ENCODE measurements at places on chromosomes 2 and 18.

- peak; percentile 74 for DNase-seq
Observed at GRCh38 chr2:102147935-102148334, 5.4 kb downstream of the IL1R1 start.

DNA sequence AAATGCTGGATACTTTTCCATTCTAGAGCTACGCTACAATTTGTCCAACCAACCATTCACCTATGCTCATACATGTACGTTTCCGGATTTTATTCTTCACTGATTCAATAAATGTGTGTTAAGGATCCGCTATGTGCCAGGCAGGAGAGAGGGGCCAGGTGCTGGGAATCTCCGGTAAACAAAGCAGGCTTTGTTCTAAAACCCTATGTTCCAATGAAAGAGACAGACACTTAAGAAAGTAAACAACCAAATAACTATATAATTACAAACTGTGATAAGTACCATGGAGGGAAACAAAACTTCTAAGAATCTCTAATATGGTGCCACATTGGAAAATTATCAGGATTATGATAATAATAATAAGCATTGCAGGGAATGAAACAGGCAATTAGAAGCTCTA lies 22.2 kb upstream of the POMC start:
- no peak for DNase-seq

DNA sequence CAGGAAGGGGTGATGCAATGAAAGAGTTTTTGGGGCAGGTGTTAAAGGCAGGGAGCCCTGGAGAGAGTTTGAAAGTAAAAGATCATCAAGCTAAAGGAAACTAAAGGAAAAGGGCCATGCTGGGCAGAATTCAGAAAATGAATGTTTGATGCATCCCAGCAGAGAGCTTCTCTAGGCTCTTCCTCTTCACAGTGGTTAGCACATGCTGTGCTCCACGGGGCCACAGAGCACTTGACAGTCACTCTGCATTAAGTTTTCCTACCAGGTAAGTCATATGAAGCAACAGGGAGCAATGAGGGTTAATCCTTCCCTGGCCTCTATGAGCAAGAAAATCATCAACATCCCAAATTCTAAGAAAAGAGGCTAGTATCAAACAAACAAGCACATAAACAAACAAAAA lies 895.2 kb downstream of the TRIB2 start:
- no peak for DNase-seq

DNA sequence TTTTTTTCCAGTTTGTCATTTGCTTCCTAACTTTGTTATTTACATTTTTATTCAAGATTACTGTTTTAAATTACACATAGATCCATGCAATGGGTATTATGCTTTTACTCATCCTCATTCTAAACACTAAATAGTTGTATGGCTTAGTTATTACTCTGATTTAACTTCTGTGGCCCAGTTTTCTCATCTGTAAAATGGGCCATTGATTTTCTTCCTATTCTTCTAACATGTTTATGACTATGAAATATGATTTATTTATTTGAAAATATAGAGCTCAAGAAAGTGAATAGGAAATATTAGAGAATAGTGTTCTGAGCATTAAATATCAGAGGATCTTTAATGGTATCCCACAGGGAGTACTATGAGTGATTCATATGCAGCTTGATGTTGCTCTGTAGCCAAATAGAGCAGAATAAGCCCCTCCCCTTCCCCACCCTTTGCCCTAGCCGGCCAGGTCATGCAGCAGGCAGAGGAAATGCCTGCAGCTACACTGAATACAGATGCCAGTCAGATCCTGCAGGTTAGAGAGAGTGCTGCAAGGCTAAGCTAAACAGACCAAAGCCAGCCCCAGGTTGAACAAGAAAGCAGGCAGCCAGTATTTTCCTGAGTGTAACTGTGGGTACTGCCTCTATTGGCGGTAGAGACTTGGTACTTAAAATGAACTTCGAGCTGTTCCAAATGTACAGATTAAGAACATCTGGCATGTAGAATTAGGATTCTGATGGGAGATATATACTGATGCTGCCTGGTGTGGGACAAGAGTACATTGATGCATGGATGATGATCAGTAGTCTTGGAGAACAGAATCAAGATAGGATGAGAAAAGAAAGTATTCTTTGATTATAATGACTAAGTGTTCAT lies 11.7 kb upstream of the ACYP2 start:
- DNase-seq, result peak; percentile 67

- DNase-seq, result no peak
Observed at GRCh38 chr2:186977433-186978045, 128.6 kb upstream of the ZSWIM2 start.

GRCh38 chr2:211673133-211673905 lies 865.3 kb downstream of the ERBB4 start:
- no peak for DNase-seq

DNA sequence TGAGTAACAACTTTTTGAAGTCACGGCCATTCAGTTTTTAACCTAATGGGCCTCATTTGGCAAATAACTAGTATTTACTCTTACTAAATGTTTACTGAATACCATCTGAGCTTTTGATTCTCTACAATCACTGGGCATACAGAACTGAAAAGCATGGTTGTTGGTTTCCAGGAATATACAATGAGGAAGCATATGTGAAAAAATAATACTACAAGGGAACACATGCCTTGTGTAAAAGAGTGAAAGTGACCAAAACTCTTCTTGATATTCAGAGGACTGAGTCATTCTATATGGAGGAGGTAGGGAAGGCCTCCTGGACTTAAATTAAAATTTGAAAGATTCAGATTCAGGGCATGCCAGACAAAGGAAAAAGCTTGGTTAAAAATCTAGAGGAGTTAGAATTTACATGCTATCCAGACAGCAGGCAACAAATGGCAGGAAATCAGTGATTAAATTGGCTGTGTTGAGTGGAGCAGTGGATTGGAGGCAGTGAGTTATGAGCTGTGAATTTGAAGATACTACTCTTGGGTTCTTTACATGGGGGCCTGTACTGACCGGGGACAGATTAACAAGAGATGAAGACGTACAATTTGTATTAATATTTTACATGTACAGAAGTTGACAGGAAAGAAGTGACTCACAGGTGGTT lies 53.6 kb upstream of the NRXN1 start:
- DNase-seq, result no peak

DNA sequence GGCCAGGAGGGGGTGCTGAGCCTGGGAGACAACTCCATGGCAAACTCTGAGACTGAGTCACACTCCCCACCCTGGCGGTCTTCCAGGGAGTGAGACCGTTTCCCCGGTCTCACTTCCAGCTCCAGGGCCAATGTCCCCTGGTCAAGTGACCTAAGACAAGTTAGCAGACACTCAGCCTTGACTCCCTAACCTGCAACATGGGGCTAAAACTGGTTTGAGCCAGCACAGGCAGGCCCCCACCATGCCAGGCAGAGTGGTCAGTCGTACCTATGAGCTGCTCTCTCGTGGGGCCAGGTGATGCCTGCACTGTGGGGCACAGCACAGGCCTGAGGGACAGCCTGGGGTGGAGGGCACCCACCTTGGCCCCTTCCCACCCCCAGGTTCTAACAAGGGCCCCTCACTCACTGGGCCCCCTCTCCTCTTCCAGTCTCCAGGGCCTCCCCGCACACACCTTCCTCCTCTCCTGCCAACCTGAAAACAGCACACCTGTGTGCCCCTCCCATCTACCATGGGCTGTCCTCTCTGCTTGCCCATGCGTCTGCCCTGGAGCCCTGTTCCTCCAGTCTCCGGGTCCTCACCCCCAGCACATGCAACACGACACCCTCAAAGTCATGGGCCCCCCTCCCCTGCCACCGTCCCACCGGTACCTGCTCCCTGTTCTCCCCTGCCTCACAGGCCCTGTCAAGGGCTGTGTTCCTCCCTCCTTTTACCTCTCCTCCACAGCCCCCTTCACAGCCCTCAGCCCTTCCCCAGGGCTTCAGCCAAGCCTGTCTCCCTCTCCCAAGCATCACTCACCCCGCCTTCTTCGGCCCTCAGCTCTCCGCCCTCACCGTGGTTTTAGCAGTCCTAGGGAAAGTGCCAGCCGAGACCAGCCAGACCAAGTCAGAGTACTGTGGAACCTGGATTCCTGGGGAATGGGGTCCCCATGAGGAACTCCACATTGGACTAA lies 1.6 kb downstream of the GPR17 start:
- peak; percentile 66 for DNase-seq

DNA sequence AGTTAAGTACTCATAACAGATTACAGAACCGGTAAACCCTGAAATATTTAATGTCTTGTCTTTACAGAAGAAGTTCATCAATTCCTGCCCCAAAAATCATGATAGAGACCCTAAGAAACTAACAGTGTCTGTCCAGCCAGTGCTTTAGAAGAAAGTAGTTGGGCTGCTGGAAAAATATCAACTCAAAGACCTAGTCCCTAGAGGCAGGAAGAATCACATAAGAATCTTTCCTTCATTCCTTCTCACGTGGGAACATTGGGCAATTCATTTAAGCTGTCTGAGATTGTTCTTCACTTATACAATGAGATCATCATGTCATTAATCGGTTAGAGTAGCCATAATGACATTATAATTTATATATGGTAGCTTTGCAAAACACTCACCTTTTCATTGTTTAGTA lies 156.4 kb downstream of the CCBE1 start:
- no peak for DNase-seq

DNA sequence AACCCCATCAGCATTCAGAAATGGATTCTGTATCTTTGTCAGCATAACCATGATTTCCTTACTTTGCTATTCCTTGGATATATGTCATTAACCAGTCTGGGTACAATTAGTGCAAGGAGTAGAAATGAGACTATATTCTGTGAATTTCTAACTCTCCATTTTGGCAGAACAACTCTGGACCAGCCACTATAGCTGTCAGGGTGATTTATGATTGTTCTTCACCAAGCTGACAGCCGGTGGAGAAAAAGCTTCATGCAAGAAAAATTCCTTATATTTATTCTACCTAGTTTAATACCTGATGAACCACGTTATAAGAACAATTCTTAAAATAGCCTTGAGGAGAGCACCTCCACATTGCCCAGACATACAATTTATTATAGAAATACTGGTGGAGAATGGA lies 431.2 kb upstream of the TCF4 start:
- no peak for DNase-seq

- DNase-seq, result no peak
Observed at GRCh38 chr2:189143925-189144324, 35.6 kb downstream of the COL5A2 start.

GRCh38 chr2:177332992-177333388 lies 59.6 kb upstream of the AGPS start:
- DNase-seq, result no peak

DNA sequence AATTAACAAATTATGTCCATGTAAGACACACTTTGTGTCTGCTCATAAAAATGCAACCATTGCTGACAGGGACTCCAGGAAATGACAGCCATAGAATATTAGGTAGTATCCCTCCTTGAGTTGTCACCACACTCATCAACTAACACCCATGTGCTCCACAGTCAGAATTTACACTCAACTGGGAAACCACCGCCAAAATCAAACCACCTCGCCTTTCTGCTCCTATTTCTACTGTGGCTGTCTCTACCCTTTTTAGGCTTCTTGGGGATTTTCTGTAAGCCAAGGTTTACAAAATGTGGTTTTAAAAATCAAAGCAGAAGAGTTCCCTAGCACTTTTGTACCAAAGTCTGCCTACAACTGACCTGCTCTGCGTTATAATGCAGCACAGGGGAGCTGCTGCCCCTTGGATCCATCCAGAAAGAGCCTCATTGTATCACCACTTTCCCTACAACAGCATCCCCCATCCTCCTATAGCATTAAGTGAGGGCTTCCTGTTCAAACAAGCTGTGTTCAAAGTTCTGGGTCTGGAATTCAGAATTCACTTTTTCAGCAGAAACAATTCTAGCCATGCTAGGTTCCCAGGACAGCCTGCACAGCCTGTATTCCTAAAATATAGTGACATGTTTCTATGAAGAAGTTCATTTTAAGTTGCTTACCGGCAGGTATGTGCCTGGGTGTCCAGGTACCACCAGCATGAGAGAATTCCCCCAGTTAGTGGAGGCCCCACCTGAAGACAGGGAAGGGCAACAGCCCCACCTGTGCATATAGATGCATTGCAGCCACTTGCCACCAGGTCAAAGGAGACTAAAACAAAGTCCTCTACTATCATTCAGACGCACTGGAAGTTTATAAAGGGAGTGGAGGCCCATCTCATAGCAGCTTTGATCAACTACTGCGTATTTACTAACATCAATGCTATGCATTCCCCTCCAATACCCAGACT lies 104.3 kb downstream of the MYO5B start:
- no peak for DNase-seq

GRCh38 chr2:150787353-150788093 lies 300.1 kb upstream of the RND3 start:
- no peak for DNase-seq

DNA sequence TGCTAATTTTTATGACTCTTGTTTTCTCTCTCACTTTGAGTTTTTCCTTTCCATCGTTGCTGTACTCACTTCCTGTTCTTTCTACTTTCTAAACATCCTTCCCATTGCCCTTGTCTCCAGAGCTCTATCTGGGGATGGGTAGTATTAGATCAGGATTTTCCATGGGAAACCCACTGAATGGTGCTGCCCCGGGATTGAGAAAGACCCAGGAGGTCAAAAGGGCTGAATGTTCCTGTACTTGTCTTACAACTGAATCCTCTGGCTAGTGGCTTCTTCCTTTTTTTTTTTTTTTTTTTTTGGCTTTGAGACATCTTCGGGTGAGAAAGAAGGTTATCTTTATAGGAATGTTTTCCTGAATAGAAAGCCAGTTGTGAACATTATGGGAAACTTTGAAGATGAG lies 364.8 kb upstream of the SLC14A2 start:
- DNase-seq, result no peak

- no peak for DNase-seq
Observed at GRCh38 chr2:119934319-119934718, 78.6 kb upstream of the EPB41L5 start.

- DNase-seq, result peak; percentile 58
Observed at GRCh38 chr18:49055754-49056172, 105.0 kb upstream of the SMAD7 start.

- no peak for DNase-seq
Observed at GRCh38 chr2:5915881-5916310, 223.7 kb downstream of the SOX11 start.
